ENCODE measurements at places on chromosomes 16 and 17.

DNA sequence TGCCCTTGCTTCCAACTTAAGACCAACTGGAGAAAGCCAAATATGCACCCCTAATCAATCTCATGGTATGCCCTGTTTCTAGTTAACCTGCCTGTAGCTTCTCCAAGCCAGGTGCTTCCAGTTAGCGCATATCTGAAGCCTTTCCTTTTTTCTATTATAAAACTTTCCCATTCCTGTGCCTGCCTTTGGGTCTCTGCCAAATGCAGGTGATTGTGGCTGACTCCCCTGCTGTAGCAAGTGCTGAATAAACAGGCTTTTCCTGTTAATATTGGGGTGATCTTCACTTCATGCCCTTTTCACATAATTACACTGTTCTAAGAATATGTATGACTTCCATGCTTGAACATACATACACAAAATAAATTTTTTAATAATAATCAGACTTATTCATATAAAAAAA is 207.4 kb downstream of the TANC2 start:
- no peak for DNase-seq

DNA sequence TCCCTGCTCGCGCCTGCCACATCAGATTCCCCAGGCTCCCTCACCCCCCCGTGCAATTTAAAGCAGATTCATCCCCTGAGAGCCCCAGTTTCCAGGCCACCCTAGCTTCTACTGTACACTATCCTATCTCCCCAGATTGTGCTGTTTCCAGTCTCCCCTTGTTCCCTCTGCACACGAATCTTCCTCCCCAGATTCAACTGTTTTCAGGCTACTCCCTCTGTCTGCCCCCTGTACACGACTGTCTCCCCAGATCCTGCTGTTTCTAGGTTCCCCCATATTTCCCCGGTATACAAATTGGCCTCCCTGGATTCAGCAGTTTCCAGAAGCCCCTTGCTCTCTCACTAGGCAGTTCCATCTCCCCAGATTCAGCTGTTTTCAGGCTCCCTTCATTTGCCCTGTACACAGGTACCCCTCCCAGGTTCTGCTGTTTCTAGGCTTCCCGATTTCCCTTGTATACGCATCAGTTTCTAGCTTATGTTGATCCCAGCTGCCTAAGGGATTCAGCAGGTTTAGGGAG is 22.9 kb downstream of the COPZ2 start:
- DNase-seq = no peak

DNA sequence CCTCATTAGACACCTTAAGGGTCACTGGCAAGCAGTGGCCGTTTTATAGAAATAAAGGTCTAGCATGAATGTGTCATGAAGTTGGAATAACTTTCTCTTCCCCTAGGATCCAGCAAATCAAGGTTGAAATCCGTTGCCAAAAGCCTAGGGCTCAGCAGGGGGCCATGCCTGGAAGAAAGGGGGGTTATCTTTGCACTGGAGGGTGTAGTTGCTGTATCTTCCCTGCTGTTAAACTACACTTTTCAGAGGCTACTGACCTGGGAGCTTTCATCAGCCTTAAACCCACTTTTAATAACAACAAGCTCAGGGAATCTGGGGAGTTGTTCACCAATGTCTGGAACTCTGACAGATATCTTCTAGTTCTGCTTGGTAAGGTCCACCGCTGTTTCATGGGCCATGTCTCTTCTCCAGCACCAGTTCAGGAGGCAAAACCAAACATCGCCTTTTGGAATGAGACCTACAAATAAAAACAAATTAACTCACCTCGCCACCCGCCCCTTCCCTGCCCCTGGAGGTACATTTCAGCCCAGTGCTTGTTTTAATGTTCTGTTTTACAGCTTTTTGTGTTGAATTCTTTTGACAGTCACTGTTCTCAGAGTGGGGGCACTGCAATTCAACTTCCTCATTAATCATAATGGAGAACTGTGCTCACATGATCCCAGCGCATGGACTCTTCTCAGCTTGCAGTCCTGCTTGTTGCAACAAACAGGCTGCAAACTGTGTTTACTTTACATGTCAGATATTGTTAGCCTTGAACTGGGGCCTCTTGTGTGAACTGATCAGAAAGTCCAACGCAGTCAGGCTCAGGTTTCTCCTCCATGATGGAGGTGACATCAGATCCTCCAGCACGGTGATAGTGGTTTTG is 508.7 kb downstream of the KCNJ2 start:
- no peak for DNase-seq

GRCh38 chr16:21625026-21625425 is 25.6 kb downstream of the METTL9 start:
- DNase-seq = no peak

DNA sequence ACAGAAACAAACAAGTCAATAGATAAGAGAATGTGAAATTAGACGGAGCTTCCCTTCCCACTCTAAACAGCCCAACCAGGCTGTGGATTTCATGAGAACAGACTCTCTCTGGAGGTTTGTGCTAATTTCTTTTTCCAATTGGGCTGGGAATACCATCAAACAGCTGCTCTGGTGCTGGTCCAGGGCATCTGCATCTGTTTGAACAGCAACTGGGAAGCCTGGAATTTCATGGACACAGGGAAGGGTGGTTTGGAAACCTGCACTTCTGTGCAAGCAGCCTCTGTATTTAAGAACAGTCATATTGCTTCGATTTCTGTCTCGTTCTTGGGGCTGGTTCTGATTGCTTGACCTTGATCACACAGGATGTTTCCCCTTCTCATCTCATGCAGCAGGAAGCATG is 88.7 kb downstream of the FOXL1 start:
- no peak for DNase-seq

GRCh38 chr17:70166615-70167014 is 2.7 kb upstream of the KCNJ2 start:
- DNase-seq = no peak

- DNase-seq = no peak
These were observed 17.0 kb downstream of the ABCC1 start for GRCh38 chr16:15966420-15966819.

DNA sequence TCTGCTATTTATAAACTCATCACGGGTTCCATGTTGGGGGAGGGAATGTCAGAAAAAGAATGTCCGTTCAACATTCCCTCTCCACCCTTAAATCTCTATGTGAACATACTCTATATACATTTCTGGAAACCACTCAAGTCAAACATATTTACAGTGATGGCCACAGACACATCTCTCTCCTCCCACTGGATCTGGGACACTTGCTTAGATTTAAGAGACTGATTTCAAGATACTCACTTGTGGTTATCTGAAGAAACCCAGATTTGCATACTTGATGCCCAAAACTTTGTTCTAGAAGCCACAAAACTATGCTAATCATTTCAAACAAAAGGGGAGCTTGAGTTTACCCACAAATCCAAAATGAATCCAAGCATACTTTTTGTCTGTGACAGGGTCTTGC is 182.9 kb upstream of the SOX9 start:
- DNase-seq = no peak

DNA sequence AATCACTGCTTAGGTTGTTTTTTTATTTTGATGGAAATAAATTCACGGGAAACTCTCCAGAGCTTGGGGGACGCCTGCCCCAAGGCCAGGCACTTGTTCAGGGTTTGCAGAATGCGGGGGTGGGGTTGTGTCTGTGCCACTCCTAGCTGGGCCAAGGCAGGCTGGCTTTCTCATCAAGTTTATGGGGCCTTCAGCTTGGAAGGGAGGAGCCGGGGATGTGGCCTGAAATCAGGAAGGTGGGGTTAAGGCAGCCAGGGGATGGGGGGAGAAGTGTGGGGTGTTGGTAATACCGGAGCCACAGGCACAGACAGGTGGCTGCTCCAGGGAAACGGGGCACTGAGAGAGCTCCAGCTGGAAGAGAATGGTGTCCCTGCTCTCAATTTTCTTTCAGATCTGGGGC is 1.7 kb upstream of the CHAD start:
- DNase-seq = no peak

DNA sequence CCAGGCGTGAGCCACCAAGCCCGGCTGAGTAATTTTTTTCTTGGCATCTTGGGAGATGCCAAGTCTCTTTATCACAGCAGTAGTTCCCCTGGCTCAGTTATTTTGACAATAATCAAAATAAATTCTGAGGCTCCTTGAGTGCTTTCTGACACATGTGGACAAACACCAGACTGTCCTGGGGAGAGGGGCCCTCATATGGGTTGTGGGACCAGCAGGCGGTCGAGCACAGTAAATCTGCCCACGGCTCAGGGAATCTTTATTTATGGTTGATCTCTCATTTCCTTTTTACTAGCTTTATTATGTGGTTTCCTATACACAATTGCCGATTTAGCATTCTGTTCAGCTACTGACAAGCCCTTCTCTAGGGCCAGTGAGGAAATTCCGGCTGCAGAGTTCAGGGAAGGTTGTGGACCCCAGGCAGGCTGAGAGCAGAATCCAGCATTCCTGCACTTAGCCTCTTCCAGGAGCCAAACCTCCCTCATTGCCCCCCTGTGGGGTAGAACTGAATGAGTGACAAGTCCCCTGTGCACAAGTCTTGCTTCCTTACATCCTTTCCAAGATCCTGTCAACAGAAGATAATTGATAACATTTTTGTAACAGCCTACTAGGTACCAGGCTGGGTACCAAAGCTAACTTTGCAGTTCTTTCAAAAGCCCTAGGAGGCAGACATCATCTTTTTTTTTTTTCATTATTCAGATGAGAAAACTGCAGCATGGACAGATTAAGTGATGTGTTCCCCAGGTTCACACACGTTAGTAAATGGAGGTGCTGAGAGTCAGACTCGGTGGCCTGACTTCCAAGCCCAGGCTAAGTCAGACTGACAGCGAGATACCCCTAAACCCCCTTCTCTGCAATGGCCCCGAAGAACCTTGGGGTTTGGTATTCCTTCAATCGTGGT is 40.2 kb downstream of the HS3ST3B1 start:
- no peak for DNase-seq

All from esophagus squamous epithelium (tissue), 5 donors.